ENCODE measurements at places on chromosomes 2 and 18.
A peak's percentile ranks its signal among the peaks of the same experiment; 100 is the strongest.

DNA sequence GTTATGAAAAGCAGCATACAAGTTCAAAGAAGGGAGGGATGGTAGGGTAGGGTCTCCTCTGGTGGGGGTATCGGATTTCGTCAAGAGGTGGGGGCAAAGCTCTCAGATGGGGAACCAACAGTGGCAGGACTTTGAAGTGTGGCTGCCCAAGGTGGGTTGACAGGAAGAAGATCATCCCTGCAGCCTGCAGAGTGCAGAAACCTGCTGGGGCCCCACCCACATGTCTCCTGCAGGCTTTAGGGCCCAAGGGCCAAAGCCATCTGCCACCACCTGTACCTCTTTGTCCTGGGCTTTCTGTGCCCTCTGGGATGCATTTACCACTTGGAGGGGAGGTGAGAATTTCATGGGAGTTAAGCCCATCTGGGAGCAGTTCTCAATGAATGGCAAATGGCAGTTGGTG lies 42.7 kb downstream of the KCNF1 start:
- no peak for DNase-seq

DNA sequence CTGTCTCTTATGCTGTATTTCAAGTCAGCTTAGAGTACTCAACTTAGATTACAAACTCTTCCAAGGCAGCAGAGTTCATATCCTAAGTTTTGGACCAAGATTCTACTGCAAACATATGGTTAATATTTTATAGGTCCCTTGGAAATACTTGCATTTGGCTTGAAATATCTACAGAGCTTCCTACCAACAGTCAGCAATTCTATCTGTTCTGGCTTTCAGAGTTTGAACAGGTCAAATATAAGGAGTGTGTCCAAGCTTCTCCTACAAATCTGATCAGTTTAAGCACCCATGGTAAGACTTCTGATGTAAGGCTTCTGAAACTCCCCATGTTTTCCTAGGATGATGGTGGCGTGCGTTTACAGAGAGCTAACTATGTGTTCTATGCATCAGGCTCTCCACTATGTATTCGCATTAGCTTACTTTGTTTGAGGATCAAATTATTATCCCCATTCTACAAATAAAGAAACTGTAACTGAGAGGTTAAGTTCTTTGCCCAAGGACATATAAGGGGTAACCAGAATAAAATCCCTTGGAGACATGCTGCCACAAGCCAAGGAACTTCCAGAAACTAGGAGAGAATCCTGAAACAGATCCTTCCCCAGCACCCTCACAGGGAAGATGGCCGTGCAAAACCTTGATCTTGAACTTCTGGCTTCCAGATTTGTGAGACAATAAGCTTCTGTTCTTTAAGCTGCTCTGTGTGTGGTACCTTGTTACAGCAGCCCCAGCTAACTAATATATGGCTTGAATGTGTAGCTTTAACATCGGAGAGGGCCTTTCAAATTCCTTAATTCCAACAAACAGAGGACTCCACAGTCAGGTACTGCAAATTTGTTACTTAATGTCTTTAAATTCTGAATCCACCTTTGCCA lies 55.1 kb downstream of the ATP8B1 start:
- no peak for DNase-seq

GRCh38 chr2:150598383-150598782 lies 110.9 kb upstream of the RND3 start:
- no peak for DNase-seq

DNA sequence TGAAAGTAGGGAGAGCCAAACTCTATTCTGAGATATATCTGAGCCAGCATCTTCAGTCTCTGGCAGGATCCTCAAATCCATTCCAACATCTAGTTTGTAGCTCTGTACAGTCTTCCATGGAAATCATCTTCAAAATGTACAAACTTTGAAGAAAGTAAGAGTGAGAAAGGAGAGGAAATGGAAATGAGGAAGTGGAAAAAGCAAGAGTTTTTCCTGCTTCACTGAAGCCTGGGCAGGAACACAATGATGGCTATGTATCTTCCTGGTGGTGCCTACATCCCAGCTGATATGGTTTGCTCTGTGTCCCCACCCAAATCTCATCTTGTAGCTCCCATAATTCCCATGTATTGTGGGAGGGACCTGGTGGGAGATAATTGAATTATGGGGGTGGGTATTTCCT lies 4.1 kb upstream of the RPIA start:
- no peak for DNase-seq

- peak; percentile 64 for DNase-seq
These were observed 47.8 kb upstream of the ZEB2 start for GRCh38 chr2:144567745-144568144.

DNA sequence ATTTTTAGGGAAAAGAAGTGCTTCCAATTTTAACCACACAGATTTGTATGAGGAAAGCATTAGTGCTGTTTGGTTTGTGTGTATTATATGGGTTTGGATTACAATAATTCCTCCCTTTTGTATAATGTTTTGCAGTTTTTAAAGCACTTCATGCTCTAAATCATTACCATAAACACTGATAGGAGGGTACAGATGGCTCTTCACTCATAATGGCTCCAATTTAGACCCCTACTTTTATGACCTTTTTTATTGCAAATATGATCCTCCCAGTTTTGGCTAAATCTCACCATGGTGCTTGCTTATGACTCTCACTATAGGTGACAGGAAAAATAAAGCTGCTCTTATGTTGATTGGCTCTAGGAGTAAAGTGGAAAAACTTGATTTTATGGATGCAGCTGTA lies 23.8 kb upstream of the TMEM17 start:
- no peak for DNase-seq

DNA sequence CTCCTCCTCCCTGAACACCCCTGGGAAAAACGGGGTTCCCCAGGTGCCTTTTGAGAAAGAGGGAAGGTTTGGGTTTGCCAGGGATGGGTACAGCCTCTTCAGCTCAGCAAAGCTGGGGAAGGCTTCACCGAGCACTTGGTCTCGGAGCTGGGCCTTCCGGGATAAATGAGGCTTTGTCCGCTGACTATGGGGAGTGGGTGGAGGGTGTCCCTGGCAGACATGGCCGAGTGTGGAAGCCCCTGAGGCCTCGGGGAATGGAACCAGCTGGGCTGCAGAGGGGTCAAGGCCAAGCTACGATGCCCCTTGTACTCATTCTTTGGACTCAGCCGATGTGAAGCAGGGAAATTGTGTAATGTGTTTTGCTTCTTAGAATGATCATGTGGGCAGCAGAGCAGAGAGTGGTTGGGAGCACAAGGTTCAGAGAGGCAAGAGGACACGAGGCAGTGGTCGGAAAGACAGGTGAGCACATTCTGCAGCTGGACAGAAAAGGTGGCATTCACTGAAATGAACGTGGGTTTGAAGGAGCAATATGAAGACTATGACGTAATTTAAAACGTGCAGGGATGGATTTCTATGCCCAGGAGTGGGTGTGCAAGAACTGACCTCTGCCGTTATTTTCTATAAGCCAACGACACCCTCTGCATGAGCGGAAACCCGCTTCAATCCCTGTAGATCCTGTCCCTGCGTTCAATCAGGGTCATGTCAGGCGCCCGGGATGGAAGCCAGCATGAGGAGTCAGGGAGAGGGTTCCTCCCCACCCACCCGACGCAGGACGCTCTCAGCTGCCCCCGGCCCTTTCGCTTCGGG lies 142.6 kb downstream of the PXDN start:
- DNase-seq = no peak

DNA sequence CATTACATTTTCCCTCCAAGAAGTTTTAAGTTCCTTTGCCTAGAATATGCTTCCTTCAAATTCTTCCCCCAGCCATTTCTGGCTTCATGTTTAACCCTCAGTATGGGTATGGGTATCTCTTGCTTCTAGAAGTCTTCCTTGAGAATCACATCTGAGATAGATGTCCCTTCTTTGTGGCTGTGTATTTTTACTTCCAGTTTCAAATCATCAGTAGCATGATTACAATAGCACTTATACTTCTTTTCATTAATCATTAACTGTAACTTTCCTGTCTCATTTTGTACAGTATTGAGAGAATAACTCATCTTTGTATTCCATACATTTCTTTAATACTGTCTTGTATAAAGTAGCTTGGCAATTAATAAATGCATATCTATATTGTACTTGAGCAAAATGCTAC lies 17.3 kb upstream of the PDE1A start:
- DNase-seq = no peak

DNA sequence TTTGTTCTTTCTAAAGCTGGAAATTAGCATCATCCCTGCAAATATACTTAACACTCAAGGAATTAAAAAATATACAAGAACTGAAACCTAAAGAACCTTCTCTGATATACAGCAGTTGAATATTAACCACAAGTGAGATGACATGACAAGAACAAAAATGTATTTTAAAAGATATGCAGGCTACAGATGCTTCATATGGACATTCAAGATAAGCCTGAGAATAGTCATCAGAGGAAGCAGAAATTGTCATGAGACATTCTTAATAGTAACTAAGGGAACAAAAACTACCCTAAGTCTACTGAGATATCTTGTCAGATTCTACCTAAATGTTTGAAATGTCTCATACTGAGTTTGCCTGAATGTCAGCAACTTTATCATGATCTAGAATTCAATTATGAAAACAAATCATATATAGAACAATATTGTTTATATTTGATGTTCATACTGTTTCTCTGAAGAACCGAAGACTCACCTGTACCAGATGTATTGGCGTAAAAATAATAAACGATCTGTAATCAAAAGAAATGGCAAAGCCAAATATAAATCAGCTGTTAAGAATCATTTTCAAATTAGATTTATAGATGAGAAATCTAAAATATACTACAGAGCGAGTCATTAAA lies 4.7 kb downstream of the NBAS start:
- DNase-seq = no peak

GRCh38 chr2:71067567-71068217 lies 756 bp upstream of the NAGK start:
- DNase-seq = no peak

- DNase-seq = no peak
These were observed 395.3 kb downstream of the LPIN1 start for GRCh38 chr2:12141618-12142258.

DNA sequence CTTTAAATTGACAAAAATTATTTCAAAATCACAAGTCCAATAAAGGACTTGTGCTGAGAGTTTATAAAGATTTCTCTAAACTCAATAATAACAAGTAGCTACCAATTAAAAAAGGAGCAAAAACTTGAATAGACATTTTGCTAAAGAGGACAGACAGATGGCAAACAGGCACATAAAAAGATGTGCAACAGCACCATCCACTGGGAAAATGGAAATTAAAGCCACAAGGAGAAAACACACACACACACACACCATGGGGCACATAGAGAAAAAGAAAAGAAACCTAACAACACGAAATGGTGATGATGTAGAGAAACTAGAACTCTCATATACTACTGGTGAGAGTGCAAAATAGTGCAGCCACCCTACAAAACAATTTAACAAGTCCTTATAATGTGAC lies 12.6 kb upstream of the SLC9A4 start:
- no peak for DNase-seq

DNA sequence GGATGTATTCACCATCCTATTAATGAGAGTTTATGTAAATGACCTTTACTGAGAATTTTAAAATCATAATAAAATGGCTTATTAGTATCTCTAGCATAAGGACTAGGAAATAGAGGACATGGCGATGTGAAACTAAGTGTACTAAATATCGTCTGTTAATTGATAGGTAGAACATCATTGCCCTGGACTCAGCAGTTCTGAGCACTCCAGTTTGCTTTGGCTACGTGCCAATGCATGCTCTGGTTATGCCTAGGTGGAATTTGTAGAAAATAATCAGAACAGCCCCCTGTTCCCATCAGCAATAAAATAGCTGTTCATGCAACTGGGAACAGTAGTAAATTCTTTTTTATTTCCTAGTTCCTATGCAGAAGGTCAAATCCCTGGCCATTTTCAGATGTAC lies 247.8 kb downstream of the DOK6 start:
- DNase-seq = no peak

- peak; percentile 39 for DNase-seq
These were observed 111.6 kb downstream of the DTNA start for GRCh38 chr18:34821669-34822210.

DNA sequence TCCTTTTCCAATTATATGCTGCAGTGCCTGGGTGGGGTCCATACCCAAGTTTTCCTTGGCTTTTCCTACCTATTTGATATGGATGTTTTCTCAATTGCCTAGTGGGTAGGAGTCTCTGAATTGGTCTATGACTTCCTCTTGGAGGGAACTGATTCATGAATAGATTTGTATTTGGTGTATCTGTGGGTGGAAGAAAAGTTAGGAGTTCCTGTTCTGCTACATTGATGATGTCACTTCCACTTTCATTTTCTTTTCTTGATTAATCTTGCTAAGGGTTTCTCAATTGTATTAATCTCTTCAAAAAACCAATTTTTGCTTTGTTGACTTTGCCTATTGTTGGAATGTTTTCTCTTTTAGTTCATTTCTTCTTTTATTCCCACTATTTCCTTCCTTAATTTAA lies 37.4 kb upstream of the SLC9A2 start:
- DNase-seq = no peak

- peak; percentile 19 for DNase-seq
These were observed 400.6 kb upstream of the CHST9 start for GRCh38 chr18:27585602-27586173.

GRCh38 chr2:69237070-69237670 lies 149.9 kb downstream of the GFPT1 start:
- DNase-seq = no peak

- peak; percentile 64 for DNase-seq
These were observed 4.2 kb upstream of the SP100 start for GRCh38 chr2:230411570-230412370.

GRCh38 chr2:51710222-51710621 lies 678.3 kb upstream of the NRXN1 start:
- DNase-seq = peak; percentile 56

GRCh38 chr2:106189325-106189724 lies 4.8 kb downstream of the UXS1 start:
- no peak for DNase-seq

DNA sequence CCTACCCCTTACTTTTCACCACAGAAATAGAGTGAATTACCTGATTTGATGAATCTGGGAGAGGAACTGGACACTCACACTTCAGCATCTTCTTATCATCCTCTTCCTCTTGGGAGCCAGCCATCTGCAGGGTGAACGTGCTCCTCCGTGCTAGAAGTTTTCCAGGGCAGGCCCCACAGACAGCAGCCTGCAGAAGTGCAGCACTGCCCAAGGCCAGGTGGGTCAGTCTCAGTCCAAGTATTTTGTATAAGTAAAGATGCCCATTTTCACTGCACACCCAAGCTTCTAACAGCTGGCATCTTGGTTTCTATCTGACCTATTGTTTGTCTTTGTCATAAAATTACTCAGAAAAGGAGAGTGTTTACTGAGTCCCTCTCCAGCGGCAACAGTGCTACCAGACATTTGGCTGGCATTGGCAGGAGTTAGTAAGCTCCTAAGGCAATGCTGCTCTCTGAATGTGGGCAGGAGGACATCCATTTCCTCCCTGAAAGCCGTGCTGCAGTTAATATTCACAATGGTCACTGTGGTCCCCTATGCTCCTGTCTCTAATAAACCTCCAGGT lies 222.6 kb upstream of the CTAGE1 start:
- no peak for DNase-seq

DNA sequence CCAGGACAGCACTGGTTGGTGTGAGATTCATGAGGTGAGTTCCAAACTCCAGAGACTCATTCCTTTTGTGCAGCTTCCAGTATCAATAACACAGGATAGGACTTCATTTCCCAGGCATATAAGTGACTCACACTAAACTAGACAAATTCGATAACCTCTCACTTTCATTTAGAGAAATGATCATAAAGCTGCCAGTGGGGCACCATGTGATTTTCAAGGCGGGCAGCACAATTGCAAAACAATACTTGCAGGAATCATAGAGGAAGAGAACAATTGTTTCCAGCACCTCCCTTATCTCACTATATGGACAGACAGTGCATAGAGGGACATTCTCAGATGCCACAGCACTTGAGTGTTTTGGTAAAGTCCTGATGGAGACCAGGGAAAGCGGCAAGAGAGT lies 31.3 kb upstream of the DNAH7 start:
- no peak for DNase-seq

- no peak for DNase-seq
These were observed 250.5 kb downstream of the NYAP2 start for GRCh38 chr2:225650041-225650440.
